ENCODE measurements at places on chromosomes 12 and 14.

GRCh38 chr14:101992708-101993107 is 28.3 kb downstream of the DYNC1H1 start:
- DNase-seq = no peak

DNA sequence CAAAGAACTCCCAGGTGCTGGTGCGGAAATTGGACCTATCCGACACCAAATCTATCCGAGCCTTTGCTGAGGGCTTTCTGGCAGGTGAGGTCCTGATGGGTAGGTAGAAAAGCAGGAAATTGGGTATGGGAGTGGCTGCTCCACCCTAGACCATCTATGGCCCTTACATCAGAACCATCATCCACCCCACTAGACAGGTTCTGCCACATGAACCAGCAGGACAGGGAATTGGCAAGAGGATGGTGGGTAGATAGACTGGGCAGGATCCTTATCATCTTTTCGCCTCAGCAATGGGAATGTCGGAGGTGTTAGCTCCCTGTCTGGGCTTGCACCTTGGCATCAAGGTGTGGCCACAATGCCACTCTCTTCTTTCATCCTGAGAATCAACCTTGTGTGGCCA is 23.5 kb downstream of the RDH12 start:
- no peak for DNase-seq

GRCh38 chr14:49769581-49770211 is 1.7 kb downstream of the KLHDC2 start:
- DNase-seq = no peak

DNA sequence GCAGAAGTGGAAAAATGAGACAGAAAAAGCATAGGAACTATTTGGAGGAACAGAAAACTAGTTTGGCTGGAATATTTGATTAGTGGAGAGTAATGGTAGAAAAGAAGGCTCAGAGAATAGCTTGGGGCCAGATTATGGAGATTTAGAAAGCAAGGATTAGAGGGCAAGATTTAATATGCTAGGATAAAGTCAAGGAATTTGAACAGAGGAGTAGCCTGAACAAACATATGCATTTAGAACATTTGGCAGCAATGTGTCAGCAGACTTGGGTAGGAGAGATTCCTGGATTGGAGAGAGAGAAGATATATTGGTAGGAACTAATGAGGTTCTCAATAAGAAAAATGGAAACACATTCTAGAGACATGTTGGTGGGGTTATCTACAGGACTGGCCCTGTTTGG is 229.2 kb upstream of the PKP2 start:
- DNase-seq = no peak

DNA sequence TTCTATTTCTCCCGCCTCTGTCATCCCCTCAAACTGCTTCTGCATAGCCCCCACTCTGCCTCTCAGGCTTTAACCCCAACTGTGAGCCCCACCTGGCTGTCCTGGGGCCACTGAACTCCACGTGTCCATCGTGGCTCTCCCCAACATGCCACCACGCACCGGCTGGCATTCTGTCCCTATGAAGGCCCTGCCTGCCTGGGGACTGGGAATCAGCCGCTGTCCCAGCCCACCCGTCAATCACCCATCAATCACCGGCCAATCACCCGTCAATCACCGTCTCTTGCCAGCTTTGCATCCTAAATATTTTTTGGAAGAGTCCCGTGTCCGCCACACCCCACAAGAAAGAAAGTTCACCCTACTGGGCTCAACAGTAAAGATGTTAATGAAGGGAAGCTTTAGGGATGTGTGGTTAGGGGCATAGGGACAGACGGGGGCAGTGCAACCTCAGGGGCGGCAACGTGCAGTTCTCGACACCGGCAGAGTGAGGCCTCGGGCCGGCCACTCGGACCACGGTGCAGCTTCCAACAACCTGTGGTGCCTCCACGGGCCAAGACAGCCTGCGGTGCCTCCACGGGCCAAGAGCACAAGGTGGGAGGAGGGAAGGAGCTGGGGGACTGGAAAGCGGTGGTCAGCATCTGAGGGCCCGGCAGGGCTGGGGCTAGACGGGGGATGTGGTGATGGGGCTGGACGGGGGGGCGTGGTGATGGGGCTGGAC is 85.6 kb downstream of the GALNT9 start:
- DNase-seq = no peak

- no peak for DNase-seq
Observed at GRCh38 chr12:96233168-96233567, 39.0 kb downstream of the ELK3 start.

- DNase-seq = no peak
Observed at GRCh38 chr14:23494223-23494622, 24.7 kb downstream of the NGDN start.

GRCh38 chr12:93682846-93683261 is 5.7 kb downstream of the CRADD start:
- DNase-seq = no peak

GRCh38 chr12:58880639-58881038 is 39.7 kb downstream of the LRIG3 start:
- no peak for DNase-seq

DNA sequence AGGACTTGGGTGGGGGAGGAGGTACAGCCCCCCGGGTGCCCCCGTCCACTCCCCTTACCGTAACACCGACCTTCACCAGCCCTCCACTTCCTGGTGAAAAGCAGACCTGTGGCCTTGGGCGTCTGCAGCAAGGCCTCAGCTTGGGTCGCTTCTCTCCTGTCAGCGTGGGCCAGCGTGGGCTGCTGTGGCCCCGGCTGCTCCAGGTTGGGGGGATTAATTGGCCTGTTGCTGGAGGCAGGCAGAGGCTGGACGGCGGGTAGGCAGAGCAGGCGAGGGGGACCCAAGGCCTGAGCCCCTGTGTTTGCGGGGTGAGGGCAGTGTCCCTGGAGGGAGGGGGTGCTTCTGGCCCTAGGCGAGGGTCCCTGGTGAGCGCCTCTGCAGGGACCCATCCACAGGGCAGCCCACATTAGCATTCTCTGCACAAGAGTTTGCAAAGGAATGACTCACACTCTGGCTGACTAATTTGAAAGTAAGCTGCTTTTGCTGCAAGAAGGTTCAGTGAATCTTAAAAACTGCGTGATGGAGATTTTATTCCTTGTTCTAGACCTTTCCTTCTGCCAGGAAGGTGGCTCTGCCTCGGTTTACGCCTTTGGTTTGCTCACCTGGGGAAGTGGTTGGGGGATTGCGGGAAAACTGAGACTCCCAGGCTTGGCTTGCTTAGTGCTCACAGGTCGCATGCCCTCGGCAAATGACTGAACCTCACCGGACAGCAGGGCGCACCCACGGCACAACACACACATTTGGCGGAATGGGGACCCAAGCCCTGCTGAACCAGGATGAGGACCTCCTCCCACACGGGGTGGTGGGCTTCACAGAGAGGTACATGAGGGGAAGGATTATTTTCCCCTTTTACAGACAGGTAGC is 37.9 kb upstream of the DLK1 start:
- DNase-seq = no peak

DNA sequence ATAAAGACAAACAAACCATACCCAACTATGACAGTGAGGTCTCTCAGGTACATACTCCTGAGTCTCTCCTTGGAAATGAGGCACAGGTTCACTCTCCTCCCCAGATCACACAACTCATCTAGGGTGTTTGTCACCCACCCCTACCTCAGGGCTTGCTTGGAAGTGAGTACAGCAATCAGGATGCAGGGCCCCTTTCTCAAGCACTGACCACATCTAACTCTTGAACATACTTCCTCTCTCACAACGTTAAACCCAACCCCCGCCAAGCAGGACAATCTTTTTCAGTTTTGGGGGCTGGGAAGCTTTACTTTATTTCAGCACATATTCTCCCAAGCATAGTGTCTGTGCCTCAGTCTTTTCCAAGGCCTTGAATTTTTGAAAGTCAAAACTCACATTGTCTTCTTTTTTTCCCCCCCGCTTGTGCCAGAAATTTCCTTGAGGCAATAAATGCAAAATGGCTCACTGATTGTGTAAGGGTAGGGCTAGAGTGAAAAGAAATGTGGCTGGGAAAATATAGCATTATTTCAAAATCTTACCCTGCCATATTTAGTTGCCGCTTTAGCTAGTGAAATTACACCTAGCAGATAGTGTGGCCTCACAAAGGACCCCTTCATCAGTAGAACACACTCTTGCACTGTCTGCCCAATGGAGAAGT is 2.4 kb upstream of the GPR65 start:
- no peak for DNase-seq

Measured in stimulated activated CD8-positive, alpha-beta memory T cell treated with anti-CD3 and anti-CD28 coated beads, Interleukin-4, amount 100 ng/mL, for 1 hour (primary cell).